ENCODE measurements at places on chromosomes 12 and 14.

DNA sequence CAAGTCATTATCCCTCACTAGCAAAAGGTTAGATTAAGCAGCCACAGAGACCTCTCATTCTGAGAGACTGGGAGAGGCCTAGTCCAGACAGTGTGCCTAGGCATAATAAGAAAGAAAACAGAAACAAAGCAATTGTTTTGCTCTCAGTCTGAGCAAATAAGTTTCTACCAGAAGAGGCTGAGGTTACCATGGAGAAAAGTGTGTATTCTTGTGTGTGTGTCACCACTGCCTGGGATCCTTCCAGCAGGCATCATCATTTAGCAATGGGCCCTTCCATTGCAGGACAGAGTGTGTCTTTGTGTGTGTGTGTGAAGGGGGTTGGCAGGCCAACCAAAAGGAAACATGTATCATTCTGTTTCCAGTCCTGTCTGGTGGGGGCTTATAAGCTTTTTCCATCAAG, 3.7 kb downstream of the EFS start:
- no peak for DNase-seq

DNA sequence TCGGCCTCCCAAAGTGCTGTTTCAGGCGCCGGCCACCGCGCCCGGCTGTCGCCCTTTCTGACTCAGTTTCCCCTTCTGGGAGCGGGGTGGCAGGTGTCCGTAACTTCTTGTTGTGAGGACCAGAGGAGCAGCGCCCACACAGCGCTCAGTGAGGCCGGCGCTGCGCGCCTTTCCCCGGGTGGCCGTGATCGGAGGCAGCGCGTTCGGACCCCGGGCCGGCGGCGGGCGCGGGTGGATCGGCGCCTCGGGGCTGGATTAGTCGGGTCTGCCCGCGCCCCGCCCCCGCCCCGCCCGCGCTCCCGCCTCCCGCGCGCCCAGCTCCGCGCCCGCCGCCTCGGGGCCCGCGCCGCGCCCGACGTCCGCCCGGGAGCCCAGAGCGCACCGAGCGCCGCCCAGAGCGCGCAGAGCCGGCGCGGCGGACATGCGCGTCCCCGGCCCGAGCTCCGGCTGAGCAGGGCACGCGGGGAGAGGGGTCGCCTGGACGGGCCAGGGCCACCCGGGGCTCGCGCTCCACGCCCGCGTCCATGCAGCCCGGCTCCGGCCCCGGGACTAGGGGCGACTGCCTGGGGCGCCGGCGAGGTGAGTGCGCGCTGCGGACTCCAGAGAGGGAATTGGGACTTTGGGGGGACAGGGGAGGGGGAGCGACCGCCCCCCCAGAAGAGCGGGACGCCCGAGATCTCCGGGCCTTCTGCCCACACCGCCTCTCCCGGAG, 50.6 kb downstream of the LRCOL1 start:
- peak; percentile 19 for DNase-seq

DNA sequence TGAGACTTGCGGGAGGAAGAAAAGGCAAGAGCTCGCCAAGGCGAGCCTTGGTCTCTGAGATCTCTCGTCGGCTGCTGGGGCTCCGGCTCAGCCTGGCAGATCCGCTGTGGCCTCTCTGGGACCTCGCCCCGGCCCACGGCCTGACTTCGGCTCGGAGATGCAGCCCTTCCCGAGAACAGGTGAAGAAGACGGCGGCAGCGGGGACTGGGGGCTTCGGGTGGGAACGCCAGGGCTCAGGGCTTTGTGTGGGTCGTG, 6.0 kb upstream of the HOXC9 start:
- no peak for DNase-seq

GRCh38 chr12:89706986-89707702, 1.5 kb downstream of the ATP2B1 start:
- no peak for DNase-seq

DNA sequence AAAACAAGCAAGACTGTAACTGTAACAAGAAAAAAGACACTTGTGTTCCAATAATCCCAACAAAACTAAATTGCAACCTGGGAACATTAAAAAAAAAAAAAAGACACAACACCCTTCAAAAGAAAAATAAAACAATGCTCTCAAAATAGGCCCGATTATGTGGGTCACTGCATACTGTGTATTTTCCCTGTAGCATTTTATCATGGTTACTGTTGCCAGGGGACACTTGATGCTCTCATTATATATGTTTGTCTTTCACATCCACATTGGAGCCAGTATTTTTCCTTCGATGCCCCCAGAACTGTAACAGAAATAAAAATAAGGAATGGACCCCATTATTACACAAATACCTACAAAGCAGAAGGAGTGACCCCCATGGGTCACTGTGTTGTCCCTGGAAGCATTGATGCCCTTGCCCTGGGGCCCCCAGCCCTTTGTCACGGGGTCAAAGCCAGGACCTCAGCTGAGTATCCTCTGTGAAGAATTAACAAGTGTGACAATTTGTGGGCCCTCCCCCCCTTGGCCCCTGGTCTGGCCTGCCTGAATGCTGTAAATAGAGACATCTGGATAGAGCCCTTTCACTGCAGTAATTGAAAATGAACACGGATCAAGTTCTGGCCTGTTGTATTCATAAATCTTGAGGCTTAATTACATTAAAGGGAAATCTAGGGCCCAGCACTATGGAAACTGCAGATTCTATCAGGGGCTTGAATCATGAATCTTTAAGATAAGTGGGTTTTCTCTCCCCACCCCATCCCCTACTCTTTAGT, 72.8 kb downstream of the C12orf42 start:
- DNase-seq, result no peak

- peak; percentile 89 for DNase-seq
Observed at GRCh38 chr14:51283402-51284085, 43.5 kb downstream of the TMX1 start.

- no peak for DNase-seq
Observed at GRCh38 chr14:86654558-86655184, 1124.7 kb downstream of the FLRT2 start.

DNA sequence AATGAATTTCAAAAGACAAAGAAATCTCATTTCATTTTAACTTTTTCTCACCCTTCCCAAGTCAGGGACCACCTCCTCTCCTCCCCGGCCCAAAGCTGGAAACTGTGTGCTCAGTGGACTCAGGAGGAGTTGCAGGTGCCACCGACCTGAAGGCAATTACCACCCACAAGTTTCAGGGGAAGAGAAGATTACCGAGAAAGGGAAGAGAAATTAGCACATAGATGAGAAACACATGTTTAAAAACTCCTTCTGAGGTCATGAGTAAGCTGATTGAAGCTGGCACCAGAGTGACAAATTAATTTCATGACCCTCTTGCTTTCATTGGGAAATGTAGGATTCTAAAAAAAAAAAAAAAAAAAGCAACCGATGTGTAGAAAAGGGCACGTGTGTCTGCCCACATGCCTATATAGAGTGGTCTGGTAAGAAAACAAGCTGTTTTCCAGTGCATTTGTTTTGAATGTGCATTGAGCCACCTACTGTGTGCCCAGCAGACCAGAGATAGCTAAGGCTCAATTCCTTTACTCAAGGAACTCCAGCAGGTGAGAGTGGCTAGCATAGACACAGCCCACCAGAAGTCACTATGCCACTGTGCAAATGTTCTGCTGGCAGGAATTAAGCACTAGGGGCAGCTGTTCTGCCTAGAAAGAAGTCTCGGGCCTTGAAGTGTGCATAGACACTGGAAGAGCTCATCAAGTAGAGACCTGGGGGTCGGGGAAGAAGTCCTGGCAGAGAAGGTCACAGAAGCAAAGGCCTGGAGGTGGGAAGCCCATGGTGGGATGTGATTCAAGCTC, 30.5 kb downstream of the DPF3 start:
- DNase-seq, result peak; percentile 17

All from fibroblast of skin of left quadriceps (primary cell).